ENCODE measurements at places on chromosomes 7 and 10.

- DNase-seq, result no peak
Observed at GRCh38 chr7:51444936-51445335, 128.3 kb upstream of the COBL start.

GRCh38 chr10:4357911-4358310 lies 468.1 kb upstream of the AKR1E2 start:
- DNase-seq, result no peak

DNA sequence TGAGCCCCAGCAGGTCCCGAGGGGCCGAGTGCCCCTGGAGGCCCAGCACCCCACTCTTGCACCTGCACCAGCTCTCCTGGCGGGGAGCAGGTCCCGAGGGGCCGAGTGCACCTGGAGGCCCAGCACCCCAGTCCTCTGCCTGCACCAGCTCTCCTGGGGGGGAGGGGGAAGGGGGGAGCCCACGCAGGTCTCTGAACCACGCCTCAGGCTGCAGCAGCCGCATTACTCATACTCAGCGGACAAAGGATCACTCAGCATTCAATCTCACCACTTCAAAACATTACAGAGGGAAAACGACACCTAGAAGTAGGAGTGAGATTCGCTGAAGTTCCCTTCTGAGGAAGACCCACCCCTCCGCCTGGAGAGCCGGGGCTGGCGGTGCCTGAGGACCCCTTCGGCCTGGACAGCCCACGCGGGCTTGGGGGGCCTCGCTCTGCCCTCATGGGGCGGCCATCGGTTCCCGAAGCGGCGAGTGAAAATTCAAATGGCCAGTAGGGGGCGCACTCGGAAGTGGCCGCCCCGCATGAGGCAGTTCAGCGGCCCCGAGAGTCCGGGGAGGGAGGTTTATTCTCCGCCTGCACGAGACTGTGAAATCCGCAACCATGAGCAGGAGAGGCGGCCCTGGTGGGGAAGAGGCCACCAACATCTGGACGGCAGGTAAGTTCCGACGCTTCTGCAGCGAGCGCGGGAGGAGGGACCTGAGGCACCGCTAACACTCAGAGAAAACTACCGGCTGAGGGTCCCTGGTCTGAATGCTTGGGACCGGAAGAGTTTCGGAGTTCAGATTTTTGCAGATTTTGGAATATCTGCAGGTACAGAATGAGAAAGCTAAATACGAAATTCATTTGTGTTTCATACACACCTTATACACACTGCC lies 1.1 kb upstream of the GPER1 start:
- DNase-seq, result peak; percentile 65

- no peak for DNase-seq
Observed at GRCh38 chr7:1539181-1539881, 8.8 kb downstream of the MAFK start.

- DNase-seq, result no peak
Observed at GRCh38 chr7:42107484-42108240, 129.3 kb downstream of the GLI3 start.

- DNase-seq, result no peak
Observed at GRCh38 chr10:79394664-79395063, 47.4 kb downstream of the PPIF start.

DNA sequence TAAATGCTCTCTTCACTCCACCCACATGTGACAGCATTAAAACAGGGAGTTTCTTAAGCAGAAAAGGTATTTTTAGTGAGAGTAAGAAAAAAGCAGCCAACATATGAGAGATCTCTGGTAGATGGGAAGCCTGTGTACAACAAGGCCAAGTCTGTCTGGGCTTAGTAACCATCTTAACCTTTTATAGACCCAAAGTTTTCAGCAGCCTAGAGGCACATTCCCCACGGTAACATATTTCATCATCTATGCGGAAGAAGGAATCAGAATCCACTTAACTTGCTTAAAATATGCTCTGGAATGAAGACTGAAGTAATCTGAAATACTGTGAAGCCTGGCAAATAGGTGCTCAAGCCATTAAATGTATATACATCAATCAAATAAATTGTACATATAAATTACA lies 127.8 kb downstream of the RAPGEF5 start:
- DNase-seq, result no peak
